Left ventricle myocardium inferior (tissue), 1 donor: ENCODE measurements at places on chromosomes 13 and 19. TPM values are rescaled to one million over a fixed set of nuclear protein-coding genes. Genes with fewer than 3 reads are reported as not detected.
A peak's percentile ranks its signal among the peaks of the same experiment; 100 is the strongest.

Gene ZGLP1
- total RNA-seq: 0.74 TPM

Gene RASA3
- total RNA-seq: 9.5 TPM

- DNase-seq: no peak
- H3K27ac ChIP-seq: peak overlapping the region; percentile 33
- H3K4me1 ChIP-seq: peaks cover 29% of the 10 kb centered on the region
- no peaks in the 10 kb centered on the region for H3K36me3 ChIP-seq
- peak overlapping the region; percentile 1 for H3K4me3 ChIP-seq
Measured at GRCh38 chr19:35119091-35119490, 3.5 kb downstream of the FXYD3 start.

DNA sequence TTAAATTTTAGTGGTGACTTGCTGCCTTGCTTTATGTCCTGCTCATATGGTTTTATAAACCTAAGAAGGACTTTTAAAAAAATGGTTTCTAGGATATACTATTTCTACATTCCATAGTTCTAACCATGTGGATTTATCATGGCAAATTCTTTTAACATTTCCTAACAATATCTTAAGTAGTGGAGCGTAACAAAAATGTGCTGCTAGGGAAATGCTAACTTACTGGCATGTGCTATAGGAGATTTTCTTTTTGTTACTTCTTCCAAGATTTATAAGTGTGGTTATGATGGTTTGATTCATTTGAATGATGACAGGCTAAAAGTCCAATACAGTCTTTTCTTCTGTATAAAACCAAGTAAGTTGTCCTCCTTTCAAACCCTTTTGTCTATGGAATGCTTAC lies 713.7 kb downstream of the SLITRK1 start:
- no peak overlapping the region for H3K4me3 ChIP-seq
- no peak overlapping the region for H3K27ac ChIP-seq
- H3K27me3 ChIP-seq: no peaks in the 10 kb centered on the region
- H3K4me1 ChIP-seq: no peaks in the 10 kb centered on the region
- H3K36me3 ChIP-seq: no peaks in the 10 kb centered on the region
- DNase-seq: no peak

DNA sequence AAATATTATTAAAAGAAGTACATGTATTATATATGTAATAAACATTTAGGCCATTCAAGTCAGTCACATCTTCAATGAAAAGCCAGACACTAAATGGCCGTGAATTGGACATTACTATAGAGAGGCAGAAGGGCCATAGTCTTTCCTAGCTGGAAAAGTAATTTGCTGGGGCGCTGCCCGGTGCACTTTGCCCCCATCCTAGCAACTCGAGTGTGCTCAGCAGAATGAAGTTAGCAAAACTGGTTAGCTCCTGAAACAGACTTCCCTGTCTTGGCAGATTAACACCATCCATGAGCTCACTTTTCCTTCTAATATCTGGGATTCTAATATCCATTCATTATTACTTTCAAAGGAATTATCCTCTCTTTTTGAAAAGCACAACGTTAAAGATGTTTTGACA lies 2.8 kb upstream of the SPRYD7 start:
- no peak overlapping the region for H3K4me3 ChIP-seq
- no peak for DNase-seq
- H3K27me3 ChIP-seq: no peaks in the 10 kb centered on the region
- peak overlapping the region; percentile 38 for H3K27ac ChIP-seq
- no peaks in the 10 kb centered on the region for H3K36me3 ChIP-seq
